Naive thymus-derived CD4-positive, alpha-beta T cell (primary cell): ENCODE measurements at places on chromosomes 1 and 21. TPM values are rescaled to one million over a fixed set of nuclear protein-coding genes. Genes with fewer than 3 reads are reported as not detected.

The KIRREL1 gene
- total RNA-seq, result not detected

The C1orf141 gene
- not detected for total RNA-seq

The GJA5 gene
- not detected for total RNA-seq

The TEKT2 gene
- not detected for total RNA-seq

GRCh38 chr1:17198476-17199258, 6.3 kb upstream of the PADI1 start:
- H3K4me1 ChIP-seq, result peaks cover 10% of the 10 kb centered on the region
- DNase-seq, result no peak
- no peak overlapping the region for H3K4me3 ChIP-seq
- H3K27ac ChIP-seq, result no peak overlapping the region
- no peaks in the 10 kb centered on the region for H3K27me3 ChIP-seq

GRCh38 chr1:27539901-27540861, 50.2 kb upstream of the WASF2 start:
- no peaks in the 10 kb centered on the region for H3K36me3 ChIP-seq
- H3K4me1 ChIP-seq, result no peaks in the 10 kb centered on the region
- DNase-seq, result no peak

DNA sequence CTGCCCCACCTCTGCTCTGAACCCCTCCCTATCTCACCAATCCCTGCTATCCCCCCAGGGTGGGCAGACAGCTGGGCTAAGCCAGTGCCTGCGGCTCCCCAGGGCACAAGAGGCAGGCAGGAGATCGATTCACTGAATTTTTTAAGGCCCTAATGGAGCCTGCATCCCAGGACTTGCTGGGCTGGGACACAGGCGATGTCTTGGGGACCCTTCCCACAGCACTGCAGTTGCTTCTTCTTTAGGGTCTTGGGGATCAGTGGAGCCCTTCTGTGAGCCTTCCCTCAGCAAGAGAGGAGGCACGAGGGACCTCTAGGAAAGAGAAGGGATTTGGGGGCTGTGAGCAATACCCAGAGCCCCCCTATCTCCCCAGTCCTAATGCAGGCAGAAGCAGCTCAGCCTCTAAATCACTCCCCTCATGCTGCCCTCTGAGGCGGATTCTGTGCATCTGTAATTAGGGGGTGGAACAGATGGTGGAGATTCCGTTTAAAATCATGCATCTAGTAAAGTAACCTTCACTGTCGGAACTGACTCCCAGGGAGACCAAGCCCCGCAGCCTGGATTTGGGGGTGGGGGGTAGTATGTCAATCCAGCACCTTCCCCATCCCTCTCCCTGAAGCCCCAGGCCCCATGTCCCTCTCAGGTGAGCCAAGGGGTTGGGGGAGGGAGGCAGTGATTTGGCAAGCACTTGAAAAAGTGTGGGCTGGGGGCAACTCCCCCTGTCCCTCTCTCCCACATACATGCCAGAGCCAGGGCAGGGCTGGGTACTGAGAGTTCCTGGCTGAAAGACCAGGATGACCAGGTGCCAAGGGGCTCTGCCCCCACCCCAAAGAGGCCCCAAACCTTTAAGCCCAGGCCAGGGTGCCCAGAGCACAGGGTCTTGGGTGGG, 10.0 kb downstream of the AHDC1 start:
- H3K27me3 ChIP-seq, result no peaks in the 10 kb centered on the region
- no peak overlapping the region for H3K4me3 ChIP-seq
- H3K27ac ChIP-seq, result no peak overlapping the region
- DNase-seq, result no peak

- DNase-seq, result no peak
- no peak overlapping the region for H3K27ac ChIP-seq
- H3K4me1 ChIP-seq, result no peaks in the 10 kb centered on the region
- no peaks in the 10 kb centered on the region for H3K27me3 ChIP-seq
Measured at GRCh38 chr1:200075938-200076546, 48.5 kb downstream of the NR5A2 start.

DNA sequence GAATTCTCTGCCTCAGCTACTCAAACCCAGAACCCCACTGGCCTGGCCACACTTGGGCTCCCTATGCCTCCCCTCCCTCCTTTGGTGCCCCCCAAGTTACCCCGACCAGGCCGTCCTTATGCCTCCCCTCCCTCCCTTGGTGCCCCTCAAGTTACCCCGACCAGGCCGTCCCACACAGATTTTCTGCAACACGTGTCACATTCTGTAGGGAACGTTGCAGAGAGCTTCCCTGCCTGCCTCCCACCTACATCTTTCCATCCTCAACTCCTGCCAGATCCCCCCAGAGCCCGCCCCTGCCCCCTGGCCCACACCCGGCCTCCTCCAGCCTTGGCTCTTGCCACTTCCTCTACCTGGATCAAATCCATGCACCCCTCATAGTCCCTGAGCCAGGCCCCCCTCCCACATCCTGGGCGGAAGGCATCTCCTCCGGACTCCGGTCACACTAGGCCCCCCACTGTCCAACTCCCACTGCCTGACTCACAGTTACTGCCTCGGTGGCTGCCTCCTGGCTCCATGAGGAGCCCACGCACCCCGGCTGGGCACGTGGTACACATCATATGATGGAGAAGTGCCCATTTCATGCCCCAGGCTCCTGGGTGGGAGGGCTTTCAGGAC, 41.2 kb downstream of the KCNAB2 start:
- H3K4me1 ChIP-seq, result no peaks in the 10 kb centered on the region
- no peaks in the 10 kb centered on the region for H3K36me3 ChIP-seq
- no peak overlapping the region for H3K4me3 ChIP-seq
- no peak overlapping the region for H3K27ac ChIP-seq
- H3K27me3 ChIP-seq, result no peaks in the 10 kb centered on the region
- DNase-seq, result no peak

- no peak overlapping the region for H3K4me3 ChIP-seq
- no peak overlapping the region for H3K27ac ChIP-seq
- DNase-seq, result no peak
- peaks cover 38% of the 10 kb centered on the region for H3K4me1 ChIP-seq
- H3K27me3 ChIP-seq, result no peaks in the 10 kb centered on the region
- no peaks in the 10 kb centered on the region for H3K36me3 ChIP-seq
Measured at GRCh38 chr21:37445228-37445627, 78.7 kb downstream of the DYRK1A start.

- no peak overlapping the region for H3K27ac ChIP-seq
- no peaks in the 10 kb centered on the region for H3K36me3 ChIP-seq
- H3K4me3 ChIP-seq, result no peak overlapping the region
- DNase-seq, result no peak
- no peaks in the 10 kb centered on the region for H3K27me3 ChIP-seq
Measured at GRCh38 chr1:108114033-108114599, 86.0 kb downstream of the SLC25A24 start.

DNA sequence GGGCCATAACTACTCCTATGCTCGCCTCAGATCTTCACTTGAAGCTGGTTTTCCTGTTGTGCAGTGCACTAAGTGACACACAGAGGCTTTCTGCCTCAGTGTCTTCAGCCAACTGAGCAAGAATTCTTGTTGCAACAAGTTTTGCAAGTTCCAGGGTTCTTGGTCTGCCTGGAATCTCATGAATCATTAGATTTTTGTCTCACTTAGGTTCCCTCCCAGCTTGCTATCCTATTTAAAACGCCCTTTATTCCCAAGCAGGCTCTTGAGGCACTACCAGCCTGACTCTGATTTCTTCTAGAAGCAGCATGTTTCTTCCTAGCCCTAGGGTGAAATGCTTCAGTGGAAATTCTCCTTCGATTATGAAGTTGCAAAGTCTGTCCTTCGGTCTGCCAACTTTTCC, 158.8 kb downstream of the C1orf21 start:
- H3K27me3 ChIP-seq, result no peaks in the 10 kb centered on the region
- H3K4me1 ChIP-seq, result no peaks in the 10 kb centered on the region
- H3K36me3 ChIP-seq, result no peaks in the 10 kb centered on the region
- H3K4me3 ChIP-seq, result no peak overlapping the region
- no peak for DNase-seq

GRCh38 chr21:33058527-33058926, 11.4 kb upstream of the OLIG1 start:
- H3K36me3 ChIP-seq, result no peaks in the 10 kb centered on the region
- no peak overlapping the region for H3K27ac ChIP-seq
- no peak overlapping the region for H3K4me3 ChIP-seq
- no peaks in the 10 kb centered on the region for H3K4me1 ChIP-seq
- no peak for DNase-seq
- no peaks in the 10 kb centered on the region for H3K27me3 ChIP-seq

- peaks cover 27% of the 10 kb centered on the region for H3K4me1 ChIP-seq
- no peak for DNase-seq
- H3K27me3 ChIP-seq, result no peaks in the 10 kb centered on the region
- H3K36me3 ChIP-seq, result no peaks in the 10 kb centered on the region
- H3K27ac ChIP-seq, result peak overlapping the region; percentile 82
- peak overlapping the region; percentile 74 for H3K4me3 ChIP-seq
Measured at GRCh38 chr1:42680921-42681683, 1.1 kb upstream of the YBX1 start.
